ENCODE measurements at places on chromosomes 5 and 9.
A peak's percentile ranks its signal among the peaks of the same experiment; 100 is the strongest.

- DNase-seq, result no peak
These were observed 606.0 kb downstream of the CDH9 start for GRCh38 chr5:26432386-26432785.

DNA sequence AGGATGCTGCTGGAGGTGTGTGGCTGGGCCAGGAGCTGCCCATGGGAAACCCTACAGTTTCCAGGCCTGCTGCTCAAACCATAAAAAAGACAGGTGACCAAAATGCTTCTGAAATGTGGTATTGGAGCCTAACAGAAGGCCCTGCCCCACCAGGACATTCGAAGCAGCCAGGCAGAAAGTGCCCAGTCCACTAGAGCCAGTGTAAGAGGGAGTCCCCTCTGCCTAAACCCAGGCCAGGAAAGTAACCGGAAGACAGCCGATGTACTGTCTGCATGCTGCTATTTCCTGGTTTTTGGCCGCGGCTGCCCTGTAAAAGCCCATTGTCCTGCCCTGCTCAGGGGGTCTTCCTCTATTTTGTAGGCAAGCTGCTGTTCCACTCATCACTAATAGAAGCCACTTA is 150.7 kb upstream of the IRX2 start:
- no peak for DNase-seq

DNA sequence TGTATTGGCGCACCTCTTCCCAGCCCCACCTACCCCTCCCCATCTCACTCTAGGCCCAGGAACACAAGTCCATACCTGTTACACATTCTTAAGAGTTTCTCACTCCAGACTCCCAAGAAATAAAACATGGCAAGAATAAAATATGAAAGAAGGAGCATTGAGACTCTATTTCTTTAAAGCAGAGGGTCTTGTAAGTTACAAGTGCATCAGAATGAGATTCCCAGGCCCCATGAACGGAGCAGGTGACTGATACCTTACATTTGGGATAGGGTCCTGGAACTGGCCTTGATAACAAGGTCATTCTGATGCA is 5.7 kb downstream of the EGR1 start:
- DNase-seq, result no peak

- DNase-seq, result no peak
These were observed 439.5 kb upstream of the CD180 start for GRCh38 chr5:67636091-67636490.

- DNase-seq, result no peak
These were observed 25.6 kb downstream of the BTF3 start for GRCh38 chr5:73523861-73524260.

DNA sequence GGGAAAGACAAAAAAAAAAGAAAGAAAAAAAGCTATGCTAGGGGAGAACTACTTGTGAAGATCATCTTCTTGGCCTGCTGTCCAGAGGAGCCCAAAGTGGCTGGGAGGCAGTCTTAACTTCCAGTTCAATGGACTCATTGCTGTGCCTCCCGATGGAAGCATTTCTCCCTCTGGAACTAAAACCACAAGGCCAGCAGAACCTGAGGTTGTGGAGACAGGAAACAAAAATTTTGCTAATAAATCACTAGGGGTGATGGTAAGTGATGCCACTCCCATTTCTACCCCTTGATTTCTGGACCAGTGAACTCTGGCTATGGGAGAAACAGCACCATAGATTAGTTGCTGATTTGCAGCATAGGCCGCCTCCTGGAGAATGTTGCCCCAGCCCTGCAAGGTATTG is 123.4 kb upstream of the NFIL3 start:
- no peak for DNase-seq

- no peak for DNase-seq
These were observed 317.6 kb downstream of the CWC27 start for GRCh38 chr5:65086234-65086890.

- DNase-seq, result no peak
These were observed 29.4 kb upstream of the GDA start for GRCh38 chr9:72119853-72120252.

DNA sequence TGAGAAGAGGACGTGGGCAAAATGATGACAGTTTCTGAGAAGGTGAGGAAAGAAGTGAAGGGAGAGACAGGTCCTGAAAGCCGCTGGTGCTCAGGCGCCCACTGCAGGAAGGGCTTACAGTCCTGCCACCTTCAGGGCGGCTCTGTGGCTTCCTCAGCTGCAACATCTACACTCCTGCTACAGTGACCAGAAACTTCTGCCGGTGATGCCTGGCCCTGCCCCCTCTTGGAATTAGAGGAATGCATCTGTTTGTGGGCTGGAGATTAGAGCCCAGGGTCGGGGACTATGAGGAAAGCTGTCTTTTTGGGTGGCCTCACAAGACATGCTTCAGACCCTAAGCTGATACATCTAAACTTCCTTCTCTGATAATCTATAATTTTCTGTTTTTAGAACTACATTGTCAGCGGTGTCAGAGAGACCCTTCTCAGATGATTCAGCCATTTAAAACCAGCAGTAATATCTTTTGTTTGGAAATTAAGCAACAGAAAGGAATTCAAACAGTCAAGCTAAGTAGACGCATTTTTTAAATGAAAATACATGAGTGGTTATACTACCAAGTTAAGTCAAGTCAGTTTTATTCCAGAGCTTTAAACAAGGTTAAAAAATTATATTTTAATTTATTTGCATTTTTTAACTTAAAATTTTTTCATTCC is 30.4 kb downstream of the PRDM6 start:
- no peak for DNase-seq

GRCh38 chr9:69223605-69224004 is 49.5 kb downstream of the TJP2 start:
- DNase-seq, result peak; percentile 44

- DNase-seq, result no peak
These were observed 92.6 kb downstream of the LIFR start for GRCh38 chr5:38463634-38464521.

- no peak for DNase-seq
These were observed 6.8 kb downstream of the SLC24A2 start for GRCh38 chr9:19782005-19782404.

DNA sequence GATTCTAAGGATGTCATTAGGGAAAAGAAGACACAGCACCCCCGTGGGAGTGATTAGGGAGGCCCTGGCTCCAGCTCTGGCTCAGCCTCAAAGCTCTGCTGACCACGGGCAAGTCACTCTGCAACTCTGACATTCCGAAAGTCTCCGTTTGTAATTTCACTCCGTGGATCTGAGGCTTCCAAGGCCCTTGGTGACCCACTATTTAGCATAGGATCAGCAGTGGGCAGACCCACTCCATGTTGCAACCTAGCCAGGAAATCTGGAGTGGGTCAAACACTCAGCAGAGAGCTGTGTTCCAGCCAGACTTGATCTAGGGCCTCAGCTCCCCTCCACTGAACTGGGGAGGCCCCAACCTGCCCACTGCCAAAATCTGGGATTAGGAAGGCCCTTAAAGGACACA is 11.8 kb downstream of the PHF19 start:
- no peak for DNase-seq

- no peak for DNase-seq
These were observed 82.4 kb downstream of the AK8 start for GRCh38 chr9:132795511-132796303.

DNA sequence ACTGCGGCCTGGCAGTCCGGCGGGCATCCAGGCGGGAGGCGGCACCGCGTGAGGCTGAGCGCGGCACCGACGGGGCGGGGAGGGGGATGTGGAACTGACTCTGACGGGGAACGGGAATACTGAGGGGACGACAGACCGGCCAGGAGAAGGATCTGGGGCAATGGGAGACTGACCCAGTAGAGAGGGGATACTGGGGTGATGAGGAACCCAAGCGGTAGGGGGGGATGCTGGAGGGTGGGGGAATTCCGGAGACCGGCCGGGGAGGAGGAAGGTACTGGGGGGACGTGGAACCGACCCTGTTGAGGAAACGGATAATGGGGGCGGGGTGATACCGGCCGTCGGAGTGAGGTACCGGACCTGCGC is 423 bp downstream of the IPPK start:
- no peak for DNase-seq

GRCh38 chr5:76716456-76717157 is 681 bp downstream of the F2R start:
- no peak for DNase-seq

- DNase-seq, result peak; percentile 19
These were observed 11.2 kb downstream of the ADAMTS13 start for GRCh38 chr9:133433351-133433843.

Measured in D721Med (cell line).